Type B pancreatic cell (in vitro differentiated cells): ENCODE measurements at places on chromosomes 6 and 20. TPM values are rescaled to one million over a fixed set of nuclear protein-coding genes. Genes with fewer than 3 reads are reported as not detected.

The RAD21L1 gene
- not detected in 2 replicates for total RNA-seq

The GSTA3 gene
- not detected in 2 replicates for total RNA-seq

The VIP gene
- total RNA-seq = not detected in 2 replicates

The DYNLT2 gene
- 2.1 and 2.6 TPM in 2 replicates for total RNA-seq

- DNase-seq = no peak
These were observed 35.6 kb downstream of the CNKSR3 start for GRCh38 chr6:154474648-154475428.

- DNase-seq = no peak
These were observed 782 bp upstream of the PCMTD2 start for GRCh38 chr20:64254571-64255360.

- DNase-seq = no peak
These were observed 64.0 kb downstream of the RREB1 start for GRCh38 chr6:7171733-7172132.

DNA sequence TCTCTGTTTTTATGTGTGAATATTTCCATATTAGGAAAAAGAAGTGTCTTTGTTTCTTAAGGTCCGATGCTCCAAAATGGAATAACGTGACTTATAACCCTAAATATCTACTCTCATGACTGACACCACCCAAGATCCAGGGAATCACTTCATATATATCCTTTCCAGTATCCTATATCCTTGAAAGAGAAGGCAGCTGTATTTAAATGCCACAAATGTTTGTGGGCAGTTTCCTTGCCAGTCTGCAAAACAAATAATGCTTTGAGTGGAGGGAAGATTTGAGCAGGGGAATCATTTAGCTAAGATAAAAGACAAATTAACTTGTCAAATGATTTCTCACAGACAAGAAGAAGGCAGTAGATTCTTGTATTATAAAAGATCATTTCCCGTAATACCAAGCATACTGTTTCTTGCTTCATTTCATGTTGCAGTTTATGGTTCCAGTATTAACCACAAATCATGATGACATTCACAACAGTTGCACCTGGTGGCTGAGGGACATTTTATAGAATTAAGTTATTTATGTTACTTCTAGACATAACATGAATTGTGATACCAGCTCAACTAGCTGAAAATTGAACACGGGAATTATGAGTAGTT is 30.0 kb upstream of the FABP7 start:
- no peak for DNase-seq

- DNase-seq = no peak
These were observed 48.1 kb downstream of the NOL4L start for GRCh38 chr20:32536851-32537656.

DNA sequence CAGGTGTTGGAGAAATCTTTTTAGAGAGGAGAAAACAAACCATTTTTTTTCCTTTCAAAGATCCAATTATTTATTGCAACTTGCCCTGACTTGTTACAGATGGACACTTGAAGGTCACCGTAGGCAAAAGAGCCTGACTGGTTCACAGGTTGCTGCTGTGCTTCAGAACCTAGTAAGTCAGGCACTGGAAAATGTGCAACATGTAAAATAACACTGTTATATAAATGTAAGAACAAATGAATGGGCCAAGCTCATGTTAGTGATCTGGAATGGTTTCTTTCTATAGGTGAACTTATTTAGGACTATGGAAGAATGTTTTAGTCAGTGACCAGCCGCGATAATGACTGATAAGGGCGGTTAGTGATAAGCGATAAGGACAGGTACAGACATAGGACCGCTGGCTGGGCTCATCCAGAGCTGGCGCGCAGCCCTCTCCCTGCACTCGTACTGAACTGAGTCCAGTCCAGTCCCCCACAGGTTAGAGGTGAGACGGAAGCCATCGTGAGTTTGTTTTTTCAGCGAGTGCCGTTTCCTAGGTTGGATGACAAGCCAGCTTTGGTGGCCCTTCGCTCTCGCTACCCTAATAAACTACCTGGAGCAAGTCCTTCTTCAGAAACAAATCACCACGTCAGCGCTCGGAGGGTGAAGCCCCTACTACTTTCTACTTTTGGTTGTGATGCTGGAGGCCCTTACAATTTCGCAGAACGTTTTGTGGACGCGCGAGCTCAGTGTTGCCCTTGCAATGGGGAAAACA is 94.4 kb upstream of the PRDM1 start:
- DNase-seq = no peak

DNA sequence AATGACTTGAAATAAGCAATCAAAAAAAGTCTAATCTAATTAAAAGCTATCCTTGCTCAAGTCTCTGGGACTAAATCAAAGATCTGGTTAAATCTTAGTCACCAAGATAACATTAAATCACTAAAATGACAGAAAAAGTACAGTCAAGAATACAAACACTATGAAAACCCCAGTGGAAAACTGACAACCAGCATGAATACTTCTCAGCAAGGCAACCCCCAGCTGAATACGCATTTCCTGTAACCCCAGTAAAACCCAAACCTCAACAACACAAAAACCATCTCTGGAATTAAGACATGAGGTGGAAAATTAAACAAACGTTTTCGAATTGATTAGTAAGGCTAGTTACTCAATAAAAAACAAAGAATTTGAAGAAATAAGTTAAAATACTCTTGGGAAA is 23.7 kb upstream of the ZC3H12D start:
- no peak for DNase-seq

- DNase-seq = no peak
These were observed 533.7 kb downstream of the DOK5 start for GRCh38 chr20:55009066-55009465.
